Suppressor macrophage (primary cell): ENCODE measurements at places on chromosomes 4 and X.

- DNase-seq, result no peak
These were observed 3.5 kb upstream of the RNF212 start for GRCh38 chr4:1116838-1117237.

- DNase-seq, result no peak
These were observed 44.4 kb downstream of the IL13RA2 start for GRCh38 chrX:114973013-114973412.

GRCh38 chr4:110733901-110734300, 111.0 kb upstream of the PITX2 start:
- no peak for DNase-seq

- DNase-seq, result no peak
These were observed 54.3 kb downstream of the EGF start for GRCh38 chr4:109966891-109967481.

GRCh38 chr4:39365360-39365759, 802 bp downstream of the RFC1 start:
- no peak for DNase-seq

GRCh38 chr4:151025759-151026158, 10.7 kb upstream of the LRBA start:
- DNase-seq, result no peak

DNA sequence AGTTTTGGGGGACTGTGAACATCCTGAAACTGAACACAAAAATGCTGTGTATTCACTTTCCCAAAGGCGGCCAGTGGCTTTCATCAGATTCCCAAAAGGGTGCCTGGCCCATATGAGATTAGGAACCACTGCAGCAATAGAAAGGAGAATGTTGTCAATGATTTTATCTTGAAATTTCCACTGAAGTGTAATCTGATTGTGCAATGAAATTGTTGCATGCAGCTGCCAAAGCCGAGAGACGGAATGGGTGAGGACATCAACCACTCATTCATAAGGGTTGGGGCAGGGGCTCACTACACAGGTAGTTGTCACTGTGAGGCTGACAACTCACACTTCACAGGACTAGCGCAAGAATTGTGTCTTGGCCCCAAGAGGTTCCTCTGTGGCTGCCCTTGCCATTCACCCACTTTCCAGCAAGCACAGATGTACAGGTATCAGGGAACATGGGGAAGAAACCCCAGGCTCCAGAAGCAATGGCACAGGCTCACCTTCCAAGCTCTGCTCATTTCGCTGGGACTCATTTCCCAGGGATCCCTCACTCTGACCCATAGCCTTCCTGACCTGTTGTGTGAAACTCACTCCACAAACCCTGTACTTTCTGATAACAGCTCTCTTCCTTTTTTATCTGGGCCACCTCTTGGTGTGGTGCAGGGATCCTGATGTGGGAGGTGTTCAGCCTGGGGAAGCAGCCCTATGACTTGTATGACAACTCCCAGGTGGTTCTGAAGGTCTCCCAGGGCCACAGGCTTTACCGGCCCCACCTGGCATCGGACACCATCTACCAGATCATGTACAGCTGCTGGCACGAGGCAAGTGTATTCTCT, 48.8 kb downstream of the BMX start:
- no peak for DNase-seq

- no peak for DNase-seq
These were observed 51.9 kb upstream of the LAS1L start for GRCh38 chrX:65586491-65586890.

DNA sequence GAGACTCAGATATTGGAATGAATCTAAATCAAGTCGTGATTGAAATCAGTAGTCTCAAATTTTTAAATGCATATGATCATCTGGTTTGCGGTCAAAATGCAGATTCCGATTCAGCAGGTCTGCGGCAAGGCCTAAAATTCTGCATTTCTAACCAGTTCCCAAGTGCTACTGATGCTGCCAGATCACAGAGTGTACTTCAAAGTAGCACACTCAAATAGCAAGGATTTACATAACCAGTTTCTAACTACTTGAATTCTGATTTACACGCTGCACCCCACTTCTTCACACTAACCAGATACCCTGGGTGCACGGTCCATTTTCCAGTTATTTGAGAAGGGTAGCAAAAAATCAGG, 752 bp downstream of the MBTPS2 start:
- DNase-seq, result peak; percentile 5

DNA sequence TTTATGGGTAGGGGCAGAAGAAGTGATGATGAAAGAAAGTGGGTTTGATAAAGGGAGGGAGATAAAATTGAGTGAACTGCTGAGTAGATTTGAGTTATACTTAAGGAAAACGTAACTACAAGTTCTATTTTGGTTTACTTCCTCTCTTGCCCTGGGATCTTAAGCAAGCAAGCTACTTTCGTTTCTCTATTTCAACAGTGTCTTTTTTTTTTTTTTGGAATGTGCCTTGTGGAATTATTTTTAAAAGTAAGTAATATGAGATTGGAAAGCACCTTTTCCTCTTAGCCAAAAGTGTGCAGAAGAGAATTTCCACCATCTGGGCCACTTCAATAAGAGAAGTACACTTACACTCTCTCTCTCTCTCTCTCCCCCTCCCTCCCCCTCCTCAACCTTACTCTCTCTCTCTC, 16.0 kb upstream of the C4orf36 start:
- peak; percentile 52 for DNase-seq

- DNase-seq, result peak; percentile 81
These were observed 51.7 kb downstream of the GASK1B start for GRCh38 chr4:158121161-158121579.

GRCh38 chr4:42310358-42310757, 86.9 kb upstream of the SHISA3 start:
- no peak for DNase-seq

- DNase-seq, result no peak
These were observed 210.7 kb upstream of the PRPS2 start for GRCh38 chrX:12580548-12580947.

GRCh38 chr4:183449193-183449882, 4.9 kb downstream of the CDKN2AIP start:
- no peak for DNase-seq

- no peak for DNase-seq
These were observed 39.8 kb downstream of the CXCL1 start for GRCh38 chr4:73908965-73909364.

DNA sequence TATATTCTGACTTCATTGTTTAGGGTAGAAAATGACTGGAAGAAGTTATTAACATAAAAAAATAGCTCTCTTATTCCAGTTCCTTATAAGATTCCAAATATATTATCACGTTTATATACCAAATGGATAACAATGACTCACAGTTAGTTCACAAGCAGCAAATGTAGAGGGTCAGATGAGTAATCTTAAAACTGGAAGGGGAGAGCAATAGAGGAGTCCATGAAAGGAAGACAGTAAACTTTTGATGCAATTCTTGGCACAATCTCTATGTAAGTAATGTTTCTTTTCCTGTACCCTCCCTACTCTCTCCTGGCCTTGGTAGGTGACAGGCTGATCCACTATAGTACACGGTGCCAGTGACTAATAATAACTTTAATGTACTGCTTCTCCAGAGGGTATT, 259.0 kb upstream of the TRPC5 start:
- no peak for DNase-seq

- DNase-seq, result no peak
These were observed 125.7 kb downstream of the CAMK2D start for GRCh38 chr4:113635739-113636437.

DNA sequence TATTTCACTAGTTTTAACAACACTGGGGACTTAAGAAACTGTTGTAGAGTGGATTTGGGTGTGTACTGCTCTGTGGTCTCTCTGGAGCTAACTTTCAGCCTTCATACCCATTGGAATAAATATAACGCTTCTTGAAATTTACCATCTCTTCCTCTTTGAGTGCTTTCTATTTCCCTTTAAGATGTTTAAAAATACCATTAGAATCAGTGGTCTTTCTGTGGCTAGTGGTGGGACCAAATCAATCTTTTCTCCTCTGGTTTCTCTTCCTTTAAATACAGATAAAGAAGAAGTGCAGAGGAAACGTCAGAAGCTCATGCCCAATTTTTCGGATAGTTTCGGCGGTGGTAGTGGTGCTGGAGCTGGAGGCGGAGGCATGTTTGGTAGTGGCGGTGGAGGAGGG, 92.0 kb downstream of the NFKB1 start:
- DNase-seq, result peak; percentile 33

- no peak for DNase-seq
These were observed 81.1 kb downstream of the ARAP2 start for GRCh38 chr4:36163198-36163597.

DNA sequence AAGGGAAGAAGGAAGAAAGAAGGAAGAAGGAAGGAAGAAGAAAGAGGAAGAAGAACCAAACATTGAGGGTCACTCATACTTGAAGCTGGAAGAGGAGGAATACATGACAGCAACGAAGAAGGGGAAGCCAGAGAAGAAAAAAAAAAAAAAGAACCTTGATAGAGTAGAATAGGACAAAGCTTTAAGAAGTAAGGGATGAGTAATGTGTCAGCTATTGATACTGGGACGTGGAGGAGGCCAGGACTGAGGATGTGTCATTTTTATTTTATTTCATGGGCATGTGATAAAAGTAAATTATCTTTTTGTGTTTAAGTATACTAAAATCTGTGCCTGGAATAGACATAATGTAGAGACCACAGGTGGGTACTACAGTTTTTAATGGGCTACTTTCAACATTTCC, 6.4 kb downstream of the EDA2R start:
- no peak for DNase-seq

- DNase-seq, result no peak
These were observed 46.1 kb downstream of the SLIT2 start for GRCh38 chr4:20297783-20298182.

DNA sequence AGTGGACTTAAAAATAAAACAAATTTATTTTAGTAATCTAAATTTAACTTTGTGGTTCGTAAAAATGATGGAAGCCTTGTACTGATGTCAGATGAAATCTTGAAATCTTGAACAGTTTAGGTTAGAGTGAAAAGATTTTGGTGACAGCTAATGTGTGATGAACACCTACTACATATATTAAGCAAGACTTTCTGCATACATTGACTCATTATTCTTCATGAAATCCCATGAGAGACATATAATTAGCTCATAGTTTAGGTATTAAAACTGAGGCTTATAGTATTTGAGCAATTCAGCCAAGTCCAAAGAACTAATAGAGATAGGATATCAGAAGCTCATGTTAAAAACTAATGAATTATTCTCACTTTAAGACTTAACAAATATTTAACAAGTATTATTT, 66.9 kb upstream of the PCDH7 start:
- DNase-seq, result no peak

GRCh38 chr4:77881460-77882295, 19.0 kb downstream of the MRPL1 start:
- no peak for DNase-seq

DNA sequence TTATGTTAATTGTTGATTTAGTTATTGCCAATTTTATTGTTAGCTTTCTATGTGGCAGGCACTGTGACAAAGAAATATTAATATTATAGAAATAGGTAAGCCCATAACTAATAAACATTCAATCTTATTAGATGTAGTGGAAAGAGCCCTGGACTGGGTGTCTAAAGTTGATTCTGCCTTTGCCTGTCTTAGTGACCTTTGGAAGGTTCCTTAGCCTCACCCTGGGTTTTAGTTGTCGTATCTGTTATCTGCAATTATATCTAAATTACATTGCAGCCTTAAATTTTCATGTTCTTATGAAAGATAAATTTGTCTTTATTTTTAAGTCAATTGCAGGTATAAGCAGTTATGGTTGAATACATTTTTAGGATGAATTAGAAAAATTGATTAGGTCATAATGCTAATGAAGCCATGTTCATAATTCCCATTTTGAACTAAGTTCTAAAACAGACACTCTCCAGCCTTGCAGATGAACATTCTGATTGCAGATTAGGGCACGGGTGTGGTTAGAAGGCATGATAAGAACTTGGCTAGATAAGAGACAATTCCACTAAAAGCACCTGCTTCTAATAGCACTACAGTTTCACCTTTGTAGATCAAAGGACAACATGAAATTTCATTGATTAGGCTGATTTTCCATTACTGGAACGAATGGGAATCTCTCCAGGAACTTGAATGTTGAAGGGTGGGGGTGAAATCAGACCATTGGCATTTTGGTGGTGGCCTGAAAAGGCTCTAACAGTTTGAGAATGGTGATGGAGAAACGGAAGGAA, 17.3 kb upstream of the ENPEP start:
- DNase-seq, result no peak

GRCh38 chr4:26692014-26692726, 108.3 kb downstream of the TBC1D19 start:
- DNase-seq, result no peak

DNA sequence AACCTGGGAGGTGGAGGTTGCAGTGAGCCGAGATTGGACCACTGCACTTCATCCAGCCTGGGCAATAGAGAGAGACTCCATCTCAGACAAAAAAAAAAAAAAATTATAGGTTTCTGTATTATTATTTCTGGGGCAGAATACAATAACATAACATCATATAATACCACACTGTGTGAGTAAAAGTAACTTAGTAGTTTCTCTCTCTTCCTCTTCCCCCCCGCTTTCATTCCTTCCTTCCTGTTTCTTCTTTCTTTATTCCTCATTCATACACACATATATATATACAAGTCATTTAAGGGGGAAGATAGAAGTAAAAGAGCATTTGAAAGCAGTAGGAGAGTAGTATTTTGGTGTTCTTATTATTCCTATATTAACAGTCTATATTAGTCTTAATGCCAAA, 55.9 kb upstream of the FHDC1 start:
- peak; percentile 5 for DNase-seq

DNA sequence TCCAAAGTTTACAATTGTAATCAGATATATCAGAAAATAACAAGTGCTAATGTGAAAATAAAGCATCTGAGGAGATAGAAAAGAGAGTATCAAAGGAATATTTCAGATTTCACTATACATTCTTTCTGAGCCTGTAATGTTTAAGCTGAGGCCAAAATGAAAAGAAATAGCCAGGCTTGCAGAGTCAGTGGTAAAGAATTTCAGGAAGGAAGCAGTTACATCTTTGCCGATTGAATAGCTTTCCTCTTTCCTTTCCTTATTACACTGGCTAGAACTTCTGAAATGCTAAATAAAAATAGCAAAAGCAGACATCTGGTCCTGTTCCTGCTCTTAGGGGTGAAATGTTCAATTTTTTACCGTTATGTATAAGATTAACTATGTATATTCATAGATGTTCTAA, 1441.6 kb upstream of the PCDH7 start:
- no peak for DNase-seq

DNA sequence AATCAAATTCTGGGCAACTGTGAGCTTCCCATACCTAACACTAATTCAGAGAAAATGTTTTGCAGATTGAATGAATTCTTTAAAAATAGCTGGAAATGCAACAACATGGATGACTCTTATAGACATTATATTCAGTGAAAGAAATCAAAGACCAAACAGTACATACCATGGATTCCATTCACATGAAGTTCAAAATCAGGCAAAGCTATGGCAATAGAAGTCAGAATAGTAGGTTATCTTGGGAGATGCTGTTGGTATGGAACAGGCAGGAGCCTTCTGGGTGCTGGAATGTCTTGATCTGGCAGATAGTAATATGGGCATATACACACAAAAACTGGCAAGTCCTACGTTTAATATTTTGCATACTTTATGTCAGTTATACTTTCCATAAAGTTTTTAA, 25.5 kb upstream of the CBLL2 start:
- no peak for DNase-seq

DNA sequence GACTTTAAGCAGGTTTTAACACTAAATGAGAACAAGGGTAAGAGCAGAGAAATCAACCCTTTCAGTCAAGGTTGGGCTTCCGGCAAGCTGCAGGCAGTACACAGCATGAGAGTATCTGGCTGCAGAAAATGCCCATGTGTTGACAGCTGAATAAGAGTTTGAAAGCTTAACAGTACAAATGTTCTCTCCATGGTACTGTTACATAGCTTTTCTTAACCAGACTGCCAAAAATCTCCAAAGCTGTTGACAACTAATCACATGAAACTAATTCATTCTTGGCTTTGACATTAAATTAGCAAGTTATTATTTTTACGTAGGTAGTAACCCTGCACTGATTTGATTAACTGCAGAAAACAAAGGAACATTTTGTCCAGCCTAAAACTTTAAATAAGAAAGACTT, 153.5 kb downstream of the SLC10A7 start:
- no peak for DNase-seq
